ENCODE measurements at places on chromosomes 5 and 9.

DNA sequence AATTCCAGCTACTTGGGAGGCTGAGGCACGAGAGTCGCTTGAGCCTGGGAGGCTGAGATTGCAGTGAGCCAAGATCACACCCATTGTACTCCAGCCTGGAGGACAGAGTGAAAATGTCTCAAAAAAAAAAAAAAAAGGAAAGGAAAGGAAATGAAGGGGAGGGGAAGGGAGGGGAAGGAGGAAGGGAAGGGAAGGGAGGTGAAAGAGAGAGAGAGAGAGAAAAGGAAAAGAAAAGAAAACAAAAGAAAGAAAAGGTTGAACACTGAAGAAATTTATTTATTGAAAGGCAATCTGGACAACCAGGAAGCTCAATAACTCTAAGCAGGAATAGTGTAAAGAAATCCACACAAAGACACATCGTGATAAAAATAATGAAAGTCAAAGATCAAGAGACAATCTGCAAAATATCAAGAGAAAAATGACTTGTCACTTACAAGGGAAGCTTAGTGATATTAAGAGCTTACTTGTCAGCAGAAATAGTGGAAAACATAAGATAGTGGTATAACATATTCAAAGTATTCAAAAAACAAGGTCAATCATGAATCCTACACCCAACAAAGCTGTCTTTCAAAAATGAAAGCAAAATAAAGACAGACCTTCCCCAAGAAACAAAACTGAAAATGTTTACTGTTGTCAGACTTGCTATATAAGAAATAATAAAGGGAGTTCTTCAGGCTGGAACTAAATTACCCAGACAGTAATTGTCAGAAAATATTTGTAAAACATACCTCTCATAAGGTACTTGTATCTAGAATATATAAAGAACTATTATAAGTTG lies 10.9 kb upstream of the RIMOC1 start:
- no peak for DNase-seq

DNA sequence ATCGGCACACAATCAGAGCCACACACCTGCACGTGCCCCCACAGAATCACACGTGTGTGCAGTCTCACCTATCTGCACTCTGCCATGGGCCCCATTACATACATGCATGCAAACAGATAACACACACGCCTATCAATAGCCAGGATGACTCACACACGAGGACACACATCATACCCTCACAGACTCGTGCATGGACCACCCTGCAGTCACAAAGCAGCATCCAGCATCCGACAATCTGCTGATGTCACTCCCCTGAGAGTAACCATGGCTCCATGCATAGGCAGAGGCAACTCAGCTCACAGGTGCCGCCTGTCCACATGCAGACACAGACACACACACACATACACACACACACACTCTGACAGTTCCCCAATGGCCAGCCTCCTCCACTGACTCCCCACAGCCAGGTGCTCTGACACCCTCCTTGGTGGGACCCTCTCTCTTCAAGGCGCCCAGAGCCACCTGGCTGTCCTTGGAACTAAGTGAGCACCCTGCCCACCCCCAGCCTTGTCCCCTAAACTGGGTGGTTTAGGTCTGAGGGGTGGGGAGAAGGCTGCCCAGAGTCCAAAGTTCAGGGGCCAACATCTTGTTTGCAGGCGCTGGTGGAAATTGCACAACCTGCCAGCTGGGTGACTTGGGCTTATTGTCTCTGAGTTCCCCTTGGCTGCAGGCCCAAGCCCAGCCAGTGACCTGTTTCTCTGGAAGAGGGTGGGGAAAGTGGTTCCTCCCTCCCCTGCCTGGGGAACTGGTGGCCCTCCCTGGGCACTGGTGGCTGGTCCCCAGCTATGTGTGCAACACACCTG lies 34.6 kb upstream of the NEK6 start:
- peak; percentile 23 for DNase-seq

DNA sequence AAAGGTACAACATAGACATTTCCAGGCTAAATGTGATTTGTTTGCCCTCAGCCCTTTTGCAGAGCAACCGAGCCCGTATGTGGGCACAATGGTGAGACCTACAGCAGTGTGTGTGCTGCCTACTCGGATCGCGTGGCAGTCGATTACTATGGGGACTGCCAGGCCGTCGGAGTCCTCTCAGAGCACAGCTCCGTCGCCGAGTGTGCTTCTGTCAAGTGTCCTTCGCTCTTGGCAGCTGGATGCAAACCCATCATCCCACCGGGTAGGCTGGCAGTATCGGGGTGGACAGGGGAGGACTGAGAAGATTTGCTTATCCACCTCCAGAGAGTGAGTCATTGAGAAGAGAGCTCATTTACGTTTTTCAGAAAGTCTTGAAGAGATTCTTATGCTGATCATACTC lies 17.8 kb upstream of the GLIPR2 start:
- DNase-seq: no peak

- no peak for DNase-seq
Measured at GRCh38 chr9:29511680-29512079, 1938.4 kb upstream of the C9orf72 start.

DNA sequence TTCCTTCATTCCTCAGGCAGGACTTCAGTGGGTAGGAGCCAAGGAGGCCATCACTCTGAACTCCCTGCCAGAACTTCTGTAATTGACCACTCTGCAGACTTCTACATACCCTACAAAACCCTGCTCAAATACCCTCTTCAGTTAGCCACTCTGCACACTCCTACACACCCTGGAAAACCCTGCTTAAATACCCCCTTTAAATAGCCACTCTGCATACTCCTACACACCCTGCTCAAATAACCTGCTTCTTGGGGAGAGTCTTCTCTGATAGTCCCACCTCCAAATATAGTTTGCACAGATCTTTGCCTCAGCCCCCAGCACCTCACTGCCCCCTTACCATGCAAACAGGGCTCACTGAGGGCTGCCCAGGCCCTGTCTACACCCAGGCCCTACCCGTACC lies 18.6 kb upstream of the CARD19 start:
- DNase-seq: no peak

DNA sequence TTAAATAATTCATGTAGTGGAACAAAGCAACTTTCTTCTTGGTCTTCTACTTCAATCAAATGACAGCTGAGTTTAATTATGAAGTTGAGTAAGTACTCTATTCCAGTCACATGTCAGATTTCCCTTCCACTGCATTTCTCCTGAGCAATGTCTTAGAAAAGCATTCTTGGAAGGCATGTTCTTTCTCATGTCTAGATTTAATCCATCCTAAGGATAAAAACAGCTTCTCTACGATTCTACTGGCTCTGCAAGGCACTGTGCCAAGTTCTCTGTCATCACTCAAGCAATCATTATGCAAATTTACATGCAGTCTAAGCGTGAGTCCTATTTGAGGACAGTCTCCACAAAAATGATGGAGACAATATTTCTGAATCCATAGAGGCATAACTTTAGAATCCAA lies 142.4 kb downstream of the YIPF5 start:
- DNase-seq: peak; percentile 47

GRCh38 chr9:97475059-97475458 lies 26.4 kb upstream of the TMOD1 start:
- peak; percentile 90 for DNase-seq

GRCh38 chr9:134294153-134295071 lies 31.8 kb upstream of the RXRA start:
- DNase-seq: no peak

DNA sequence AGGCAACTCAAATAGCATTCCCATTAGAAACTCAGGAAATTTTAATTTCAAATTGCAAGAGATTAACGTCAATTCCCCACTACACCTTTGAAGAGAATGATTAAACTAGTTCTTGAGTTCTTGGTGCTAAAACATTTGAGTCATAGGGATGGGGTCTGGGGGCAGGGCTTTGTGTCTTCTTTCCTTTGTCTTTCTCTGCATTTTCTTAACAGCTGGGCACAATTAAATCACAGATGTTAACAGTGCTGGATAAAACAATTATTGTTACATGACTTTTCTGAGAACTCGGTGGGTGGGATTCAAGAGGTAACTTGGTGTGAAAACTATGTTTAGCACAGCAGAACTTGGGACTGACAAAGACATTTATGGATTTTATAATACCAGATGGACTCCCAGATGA lies 351.9 kb upstream of the TNC start:
- DNase-seq: no peak

All from ELR (cell line).